H7 (cell line): ENCODE measurements at places on chromosomes 11 and 22. TPM values are rescaled to one million over a fixed set of nuclear protein-coding genes. Genes with fewer than 3 reads are reported as not detected.

Gene RABL2B
- 8.6 and 17.1 TPM in 2 replicates for total RNA-seq

Gene KLHDC7B
- total RNA-seq, result not detected in 2 replicates

Gene VSIG10L2
- total RNA-seq, result not detected in 2 replicates

Gene TBX1
- total RNA-seq, result 6.2 and 6.7 TPM in 2 replicates

Gene MS4A6E
- total RNA-seq, result not detected in 2 replicates

Gene JAML
- total RNA-seq, result not detected in 2 replicates

Gene THY1
- 305 and 319 TPM in 2 replicates for total RNA-seq

Gene LAYN
- total RNA-seq, result 1.0 and 1.2 TPM in 2 replicates

Gene BIRC2
- total RNA-seq, result 28.8 and 33.6 TPM in 2 replicates

Gene FOLH1
- total RNA-seq, result not detected in 2 replicates

Gene KLHL35
- total RNA-seq, result 1.2 and 2.7 TPM in 2 replicates

Gene E2F8
- total RNA-seq, result 4.4 and 5.6 TPM in 2 replicates

Gene WNT7B
- 0.10 TPM in 1 of 2 replicates, not detected in the other for total RNA-seq

Gene C11orf52
- 0.33 and 1.7 TPM in 2 replicates for total RNA-seq

Gene OR8D4
- total RNA-seq, result not detected in 2 replicates

Gene ENTHD1
- not detected in 2 replicates for total RNA-seq

Gene TSPAN4
- total RNA-seq, result 101 and 117 TPM in 2 replicates

Gene DGCR2
- total RNA-seq, result 60.1 and 72.4 TPM in 2 replicates

Gene OR10A2
- total RNA-seq, result not detected in 2 replicates

Gene SGSM1
- total RNA-seq, result 1.1 and 2.3 TPM in 2 replicates

Gene RASL10A
- 4.2 and 5.1 TPM in 2 replicates for total RNA-seq

Gene KRTAP5-8
- total RNA-seq, result not detected in 2 replicates

Gene GLB1L2
- total RNA-seq, result 3.7 and 4.1 TPM in 2 replicates

Gene KDELR3
- 4.5 and 8.2 TPM in 2 replicates for total RNA-seq

Gene FAM180B
- not detected in 2 replicates for total RNA-seq

Gene OR4A47
- total RNA-seq, result not detected in 2 replicates

Gene MS4A7
- not detected in 2 replicates for total RNA-seq

Gene CHCHD10
- 55.6 and 60.9 TPM in 2 replicates for total RNA-seq

Gene TIMP3
- total RNA-seq, result 5.0 and 6.7 TPM in 2 replicates

Gene BIK
- total RNA-seq, result 2.1 and 3.2 TPM in 2 replicates

Gene MRPL11
- total RNA-seq, result 148 and 174 TPM in 2 replicates

Gene GP1BB
- total RNA-seq, result 3.7 and 7.3 TPM in 2 replicates

Gene ANAPC15
- 50.0 and 62.6 TPM in 2 replicates for total RNA-seq

Gene MAJIN
- total RNA-seq, result 0.97 and 1.1 TPM in 2 replicates
